Midbrain (tissue), 1 donor: ENCODE measurements at places on chromosomes 5 and 9.

DNA sequence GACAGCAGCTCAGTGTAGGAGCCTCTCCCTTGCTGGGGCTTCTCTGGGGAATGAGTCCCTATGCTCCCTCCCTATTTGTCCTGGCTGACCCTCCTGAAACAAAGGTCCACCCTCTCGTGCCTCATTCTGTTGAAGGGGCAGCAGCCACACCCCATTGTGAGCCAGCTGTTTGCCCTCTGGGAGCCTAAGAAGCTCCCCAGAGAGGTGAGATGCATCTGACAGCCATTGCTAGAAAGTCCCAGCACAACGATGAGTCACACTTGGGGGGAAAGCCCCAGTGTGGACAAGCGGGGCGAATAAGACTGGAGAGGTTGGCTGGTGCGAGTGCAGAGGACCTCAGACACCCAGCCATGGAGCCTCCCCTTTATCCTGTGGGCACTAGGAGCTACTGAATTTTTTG, 101.4 kb downstream of the PPARGC1B start:
- no peak for DNase-seq

DNA sequence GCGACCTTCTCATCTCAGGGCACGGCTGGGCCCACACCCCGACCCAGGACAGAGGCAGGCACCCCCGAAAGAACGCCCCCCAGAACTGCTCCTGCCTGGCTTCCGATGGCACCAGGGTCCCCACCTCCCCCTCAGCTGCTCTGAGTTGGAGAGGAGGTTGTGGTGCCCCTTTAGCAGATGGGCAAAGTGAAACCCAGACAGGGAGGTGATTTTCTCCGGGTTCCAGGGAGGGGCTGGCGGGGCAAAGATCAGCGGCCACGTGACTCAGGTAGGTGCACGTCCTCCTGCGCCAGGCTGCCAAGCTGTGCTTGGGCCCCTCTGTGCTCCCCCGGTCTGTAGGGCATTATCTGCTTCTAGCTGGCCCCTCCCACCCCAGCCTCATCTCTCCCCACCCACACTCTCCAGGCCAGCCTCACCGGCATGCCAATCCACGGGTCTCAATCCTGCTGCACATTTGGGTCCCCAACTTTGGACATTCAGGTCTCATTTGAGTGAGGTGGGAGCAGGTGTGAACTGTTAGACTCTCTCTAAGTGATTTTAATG, 85.1 kb upstream of the RAPGEF1 start:
- DNase-seq: no peak

- DNase-seq: no peak
These were observed 25.0 kb downstream of the RGS3 start for GRCh38 chr9:113488490-113488889.

GRCh38 chr5:1792842-1793266, 6.8 kb downstream of the MRPL36 start:
- no peak for DNase-seq

DNA sequence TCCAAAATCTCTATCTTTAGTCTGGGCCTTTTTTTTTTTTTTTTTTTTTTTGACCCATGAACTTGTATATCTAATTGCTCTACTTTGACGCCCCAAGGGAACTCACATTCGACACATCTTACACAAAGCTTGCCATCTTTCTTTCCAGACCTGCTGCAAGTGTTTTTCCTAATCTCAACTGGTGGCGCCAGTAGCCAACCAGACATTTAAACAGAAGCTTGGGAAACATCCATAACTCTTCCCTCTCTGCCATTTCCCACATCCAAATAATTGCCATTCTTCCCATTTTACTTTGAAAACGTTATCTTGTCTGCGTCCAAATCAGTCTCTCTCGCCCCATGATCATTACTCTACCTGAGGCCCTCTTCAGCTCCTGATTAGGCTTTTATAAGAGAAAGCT, 130.9 kb downstream of the PAPPA start:
- no peak for DNase-seq

GRCh38 chr5:67200809-67201562, 4.4 kb upstream of the CD180 start:
- no peak for DNase-seq

GRCh38 chr9:128568470-128569078, 16.2 kb downstream of the SPTAN1 start:
- DNase-seq: no peak

DNA sequence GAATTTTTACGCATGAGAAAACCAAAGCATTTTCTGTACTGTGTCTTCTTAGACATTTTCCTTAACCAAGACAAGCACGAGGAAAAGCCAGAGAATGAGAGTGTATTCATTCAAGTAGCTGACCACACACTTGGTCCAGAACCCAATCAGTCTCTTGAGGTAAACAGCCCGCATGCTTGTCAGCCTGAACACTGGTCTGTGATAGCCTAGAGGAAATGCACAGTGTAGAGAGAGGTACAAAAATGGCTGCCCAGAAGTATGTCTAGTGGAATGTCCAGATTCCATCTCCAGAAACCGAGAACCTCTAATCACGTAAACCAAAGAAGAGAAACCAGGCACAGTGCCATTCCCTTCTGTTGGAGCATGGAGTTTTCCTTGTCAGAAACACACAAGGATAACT, 80.0 kb upstream of the SNX2 start:
- no peak for DNase-seq

GRCh38 chr5:78543292-78543691, 105.3 kb downstream of the LHFPL2 start:
- DNase-seq: no peak

DNA sequence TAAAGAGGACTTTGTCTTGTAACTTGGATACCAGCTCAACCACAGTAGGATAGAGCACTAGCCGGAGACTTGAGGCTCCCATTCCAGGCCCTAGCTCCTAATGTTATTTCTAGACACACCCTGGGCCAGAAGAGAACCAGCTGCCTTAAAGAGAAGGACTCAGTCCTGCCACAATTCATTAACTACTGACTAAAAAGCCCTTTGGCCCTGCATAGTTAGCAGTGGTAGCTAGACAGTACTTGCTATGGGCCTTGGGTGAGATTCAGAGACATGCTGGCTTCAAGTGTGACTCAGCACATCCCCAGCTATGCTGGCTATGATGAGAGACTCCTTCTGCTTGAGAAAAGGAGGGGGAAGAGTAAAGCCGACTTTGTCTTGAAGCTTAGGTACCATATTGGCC, 47.3 kb downstream of the TMEM167A start:
- DNase-seq: no peak

- DNase-seq: no peak
These were observed 83.3 kb upstream of the COL5A1 start for GRCh38 chr9:134558124-134558905.

DNA sequence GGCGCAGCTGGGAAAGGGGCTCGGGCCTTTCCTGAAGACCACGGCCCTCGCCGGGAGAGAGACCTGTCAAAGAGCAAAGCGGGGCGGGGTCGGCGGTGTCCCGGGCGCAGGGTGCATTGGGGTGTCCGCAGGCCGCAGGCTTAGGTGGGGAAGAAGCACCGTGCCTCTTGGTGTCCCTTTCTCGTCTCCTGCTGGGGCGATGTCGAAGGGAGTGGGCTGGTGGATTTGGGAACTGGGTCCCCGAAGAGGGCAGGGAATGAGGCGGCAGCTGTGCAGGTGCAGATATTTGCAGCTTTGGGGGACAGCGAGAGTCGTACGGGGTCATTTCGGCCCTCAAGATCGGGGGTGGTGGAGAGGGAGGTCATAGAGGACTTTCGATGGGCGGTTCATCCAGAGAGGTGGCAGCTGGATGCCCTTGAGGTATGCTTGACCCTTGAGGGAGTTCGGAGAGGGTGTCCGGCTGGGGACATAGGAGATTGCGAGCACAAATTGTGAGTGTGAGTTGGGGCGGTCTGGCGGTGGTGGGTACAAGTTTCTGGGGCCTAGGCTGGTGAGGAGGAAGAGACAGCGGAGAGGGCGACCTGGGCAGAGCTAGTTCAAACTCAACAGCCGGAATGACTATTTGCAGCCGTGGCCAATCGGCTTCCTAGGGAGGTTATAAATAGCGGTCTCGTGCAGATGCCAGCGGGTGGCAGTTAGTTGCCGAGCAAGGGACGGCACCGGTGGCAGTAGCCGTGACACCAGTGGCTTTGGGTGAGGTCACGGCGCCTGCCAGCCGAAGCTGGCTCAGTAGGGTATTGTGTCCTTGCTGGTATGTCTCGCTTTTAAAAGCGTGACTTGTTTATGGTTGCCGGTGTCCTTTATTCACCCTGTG, 601 bp downstream of the NNT start:
- peak; percentile 59 for DNase-seq

DNA sequence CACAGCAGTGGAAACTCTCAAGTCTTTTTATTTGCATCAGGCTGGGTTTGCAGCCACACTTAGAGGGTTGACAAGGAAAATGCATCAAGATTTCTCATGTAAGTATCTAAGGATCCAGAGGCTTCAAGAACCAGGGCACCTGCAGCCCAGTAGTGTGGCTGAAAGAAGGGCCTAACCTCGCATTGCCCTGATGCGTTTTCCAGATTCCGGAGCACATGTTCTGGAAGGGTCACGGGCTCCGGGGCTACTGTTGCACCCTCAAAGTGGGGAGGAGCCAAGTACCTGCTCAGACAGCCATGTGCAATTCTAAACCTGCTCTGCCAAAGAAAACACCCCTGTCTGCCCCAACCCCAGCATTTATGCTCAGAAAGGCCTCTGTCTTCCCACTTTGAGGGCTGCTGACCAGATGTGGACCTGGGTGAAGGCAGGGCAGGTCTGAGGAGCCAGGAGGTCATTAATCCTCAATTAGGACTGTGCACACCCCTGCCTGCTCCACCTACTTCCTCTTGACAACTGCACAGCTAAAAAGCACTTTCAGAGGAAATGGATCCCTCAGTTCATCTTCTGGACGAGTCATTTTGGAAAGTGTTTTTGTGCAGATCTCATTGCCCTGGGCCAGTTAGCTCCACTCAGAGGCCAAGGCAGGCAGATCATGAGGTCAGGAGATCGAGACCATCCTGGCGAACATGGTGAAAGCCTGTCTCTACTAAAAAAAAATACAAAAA, 110.7 kb downstream of the SAXO1 start:
- no peak for DNase-seq

GRCh38 chr5:1111241-1111726, 579 bp downstream of the SLC12A7 start:
- no peak for DNase-seq

DNA sequence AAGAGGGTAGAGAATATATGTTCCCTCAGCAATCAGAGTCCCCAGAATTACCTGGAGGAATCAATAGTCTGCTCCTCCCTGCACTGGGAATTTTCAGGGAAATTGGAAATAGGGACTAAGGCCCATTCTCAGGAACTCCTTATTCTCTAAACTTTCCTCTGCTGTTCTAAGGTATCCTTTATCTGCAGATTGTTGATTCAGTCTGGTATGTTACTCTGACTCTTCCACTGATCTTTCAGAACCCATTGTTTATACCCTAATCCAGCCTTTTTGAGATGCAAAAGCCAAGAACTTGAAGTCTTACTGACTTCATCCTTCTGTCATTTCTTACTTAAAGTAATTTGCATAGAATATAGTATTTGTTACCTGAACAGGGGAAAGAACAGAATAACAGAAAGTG, 143.5 kb upstream of the PPP1R2B start:
- no peak for DNase-seq

DNA sequence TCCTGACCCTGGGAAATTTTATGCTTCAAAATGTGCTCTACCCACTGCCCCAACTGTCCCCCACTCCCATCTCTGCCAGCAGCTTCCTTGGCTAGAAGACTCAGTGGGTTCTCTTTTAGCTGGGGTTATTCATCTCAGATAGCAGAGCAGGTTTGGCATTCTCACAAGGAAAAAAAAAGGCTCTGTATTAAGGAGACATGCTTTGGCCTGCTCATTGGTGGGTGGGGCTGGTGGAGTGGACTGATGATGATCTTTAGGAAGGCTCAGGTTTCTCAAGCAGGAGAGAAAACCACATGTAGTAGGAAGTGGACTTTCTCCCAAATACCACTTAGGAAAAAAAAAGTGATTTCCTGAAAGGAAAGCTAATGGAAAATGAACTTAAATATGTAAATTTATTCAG, 279.2 kb upstream of the ZNF462 start:
- no peak for DNase-seq

DNA sequence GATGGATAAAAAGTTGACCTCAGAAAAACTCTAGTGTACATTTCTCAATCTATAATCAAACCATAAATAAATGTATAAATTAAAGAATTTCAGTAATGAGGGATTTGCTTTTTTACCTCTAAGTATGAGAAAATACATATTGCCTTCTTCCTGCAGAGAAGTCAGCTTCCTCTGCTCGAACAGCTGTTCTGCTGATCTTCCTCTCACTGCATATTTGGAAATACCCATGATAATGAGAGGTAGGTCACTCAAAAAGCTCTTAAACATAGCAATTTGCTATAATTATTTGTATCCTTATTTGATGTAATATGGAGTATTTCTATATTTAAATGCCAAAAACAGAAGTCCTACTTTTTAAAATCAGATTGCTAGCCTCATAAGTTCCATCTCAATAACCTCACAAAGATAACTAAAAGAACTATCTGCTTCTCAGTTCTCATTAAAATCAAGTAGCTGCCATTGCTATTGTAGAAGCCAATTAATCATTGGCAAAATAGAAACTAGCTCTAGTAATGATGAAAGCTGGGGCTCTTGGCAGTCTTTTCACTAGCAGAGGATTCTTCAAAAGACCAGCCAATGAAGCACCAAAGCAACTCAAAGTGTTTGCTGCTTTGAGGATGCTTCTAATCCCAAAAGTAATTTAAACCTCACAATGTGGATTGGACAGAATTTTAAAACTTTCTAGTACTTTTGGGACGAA, 35.7 kb upstream of the OR13D1 start:
- no peak for DNase-seq

DNA sequence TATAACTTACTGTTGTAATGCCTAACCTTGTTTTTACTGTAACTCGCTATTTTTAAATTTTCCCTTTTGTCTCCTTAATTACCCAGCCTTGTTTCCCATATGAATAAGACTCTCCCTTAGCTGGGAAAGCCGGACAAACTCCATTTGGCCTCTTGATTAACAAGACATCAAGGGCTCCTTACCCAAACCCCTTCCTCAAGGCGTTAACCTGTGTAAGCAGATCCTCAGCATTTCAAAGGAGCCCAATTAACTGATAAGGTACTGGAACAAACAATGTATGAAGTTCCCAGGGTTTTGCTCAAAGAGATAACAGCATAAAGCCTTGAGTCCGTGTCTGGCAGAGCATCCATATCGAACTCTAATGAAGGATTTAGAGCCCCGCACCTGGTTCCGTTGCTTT, 66.0 kb upstream of the SIMC1 start:
- DNase-seq: no peak

GRCh38 chr5:80961376-80962281, 1.5 kb downstream of the RASGRF2 start:
- DNase-seq: no peak

GRCh38 chr5:74651710-74652109, 11.2 kb upstream of the ENC1 start:
- no peak for DNase-seq

- DNase-seq: peak; percentile 53
These were observed 5.9 kb downstream of the DMRTA1 start for GRCh38 chr9:22452415-22453010.

DNA sequence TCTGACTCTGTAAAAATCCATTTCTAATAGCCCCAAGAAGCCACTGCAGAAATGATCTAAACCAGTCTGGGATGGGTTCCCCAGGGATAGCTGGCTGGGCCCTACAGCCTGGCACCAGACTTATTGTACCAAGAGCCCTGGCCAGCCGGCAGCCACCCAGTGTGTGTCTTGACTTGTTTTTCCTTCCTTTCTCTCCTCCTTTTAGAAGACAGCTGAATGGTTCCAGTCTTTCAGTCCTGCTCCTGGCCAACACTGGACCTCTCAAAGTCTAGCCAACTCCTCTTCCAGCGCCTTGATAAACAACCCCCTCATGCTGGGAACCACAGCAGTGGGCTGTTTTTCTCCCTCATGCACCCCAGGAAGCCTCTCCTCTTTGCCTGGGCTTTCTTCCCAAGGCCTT, 34.1 kb downstream of the ATOX1 start:
- peak; percentile 80 for DNase-seq

- peak; percentile 21 for DNase-seq
These were observed 66.5 kb downstream of the GALNT12 start for GRCh38 chr9:98873951-98874371.
